ENCODE measurements at places on chromosomes 11 and 22. TPM values are rescaled to one million over a fixed set of nuclear protein-coding genes. Genes with fewer than 3 reads are reported as not detected.
A peak's percentile ranks its signal among the peaks of the same experiment; 100 is the strongest.

Gene OR51B2
- total RNA-seq = not detected

DNA sequence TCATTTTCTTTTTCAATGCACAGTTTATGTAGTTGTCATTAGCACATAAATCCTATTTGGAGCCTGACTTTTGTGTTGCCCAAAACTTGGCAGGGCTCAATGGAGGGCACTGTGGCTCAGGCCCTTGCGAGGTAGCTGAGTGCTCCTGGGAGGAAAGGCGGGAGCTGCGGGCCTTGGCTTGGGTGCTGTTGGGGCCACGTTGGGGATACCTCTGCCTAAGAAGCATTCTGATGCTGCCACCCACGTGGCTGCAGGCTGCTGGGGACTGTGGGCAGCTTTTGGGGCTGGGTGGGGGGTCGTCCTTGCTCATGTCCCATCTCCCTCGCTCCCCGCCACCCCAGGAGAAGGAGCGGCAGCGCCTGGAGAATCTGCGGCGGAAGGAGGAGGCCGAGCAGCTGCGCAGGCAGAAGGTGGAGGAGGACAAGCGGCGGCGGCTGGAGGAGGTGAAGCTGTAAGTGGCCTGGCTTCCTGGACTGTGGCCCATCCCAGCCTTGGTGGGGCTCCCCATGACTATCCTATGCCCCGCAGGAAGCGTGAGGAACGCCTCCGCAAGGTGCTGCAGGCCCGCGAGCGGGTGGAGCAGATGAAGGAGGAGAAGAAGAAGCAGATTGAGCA lies 20.9 kb downstream of the INCENP start:
- H3K4me1 ChIP-seq = no peaks in the 10 kb centered on the region
- H3K27me3 ChIP-seq = no peaks in the 10 kb centered on the region
- H3K36me3 ChIP-seq = peaks cover 23% of the 10 kb centered on the region
- no peak for DNase-seq

Gene SMTNL1
- total RNA-seq = not detected

Gene COMT
- 116 TPM for total RNA-seq

Gene OPCML
- total RNA-seq = 7.9 TPM

Gene MPPED1
- total RNA-seq = not detected

GRCh38 chr22:38259370-38259769 lies 13.4 kb downstream of the TMEM184B start:
- peak overlapping the region; percentile 24 for H3K27ac ChIP-seq
- no peaks in the 10 kb centered on the region for H3K27me3 ChIP-seq
- no peak overlapping the region for H3K4me3 ChIP-seq
- H3K4me1 ChIP-seq = peaks cover 33% of the 10 kb centered on the region
- no peak for DNase-seq

DNA sequence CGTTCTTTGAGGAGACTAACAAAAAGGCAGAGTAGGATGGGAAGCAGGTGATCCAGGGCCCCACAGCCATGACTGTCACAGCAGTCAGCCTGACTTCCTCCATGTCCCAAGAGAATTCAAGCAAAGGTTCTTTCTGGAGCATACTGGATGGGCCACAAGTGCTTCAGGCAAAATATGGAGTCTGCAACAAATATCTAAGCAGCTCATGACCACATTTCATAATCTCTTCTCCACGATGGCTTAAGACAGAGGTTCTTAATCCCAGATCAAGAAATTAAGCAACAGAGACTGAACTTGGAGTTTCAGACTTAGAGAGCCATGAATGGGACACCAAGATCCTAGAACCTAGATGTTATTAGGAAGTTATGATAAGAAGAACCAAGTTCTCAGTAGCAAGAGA lies 31.6 kb downstream of the GUCY1A2 start:
- H3K36me3 ChIP-seq = no peaks in the 10 kb centered on the region
- H3K27ac ChIP-seq = no peak overlapping the region
- DNase-seq = no peak
- no peaks in the 10 kb centered on the region for H3K27me3 ChIP-seq
- H3K4me1 ChIP-seq = peaks cover 15% of the 10 kb centered on the region
- H3K4me3 ChIP-seq = no peak overlapping the region

Gene GGTLC2
- total RNA-seq = not detected

DNA sequence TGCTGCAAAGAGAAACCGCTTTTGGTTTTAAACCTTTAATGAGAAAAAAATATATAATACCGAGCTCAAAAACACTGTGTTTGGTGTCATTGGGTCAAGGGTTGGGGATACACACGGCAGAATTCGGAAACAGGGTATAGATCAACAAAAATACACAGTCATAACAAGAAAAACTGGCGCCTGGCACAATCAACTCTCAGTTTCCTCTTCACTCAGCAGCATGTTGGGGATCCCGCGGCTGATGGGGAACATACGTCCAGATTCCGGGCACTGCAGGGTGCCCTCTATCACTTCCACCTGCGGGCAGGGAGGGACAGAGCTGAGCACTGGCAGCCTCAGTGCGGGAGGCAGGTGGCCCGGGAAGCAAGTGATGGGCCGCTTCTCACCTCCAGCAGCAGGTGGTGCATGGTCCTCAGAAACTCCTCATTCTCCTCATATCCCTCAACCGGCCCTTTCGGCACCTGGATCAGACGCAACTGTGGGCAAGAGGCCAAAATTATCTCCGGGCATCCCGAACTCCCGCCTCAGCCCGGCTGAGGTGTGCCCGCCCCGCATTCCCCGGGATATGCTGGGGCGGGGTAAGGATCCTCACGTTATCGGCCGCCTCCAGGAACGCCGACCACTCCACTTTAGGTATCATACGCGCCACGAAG lies 561 bp downstream of the TRMT112 start:
- peaks cover 3% of the 10 kb centered on the region for H3K36me3 ChIP-seq
- H3K27ac ChIP-seq = peak overlapping the region; percentile 94
- no peaks in the 10 kb centered on the region for H3K27me3 ChIP-seq
- H3K4me3 ChIP-seq = peak overlapping the region; percentile 84

- DNase-seq = no peak
- H3K27ac ChIP-seq = no peak overlapping the region
- H3K4me3 ChIP-seq = no peak overlapping the region
Observed at GRCh38 chr11:33772300-33772699, 2.0 kb downstream of the FBXO3 start.

- peaks cover 47% of the 10 kb centered on the region for H3K4me1 ChIP-seq
- DNase-seq = no peak
- no peaks in the 10 kb centered on the region for H3K36me3 ChIP-seq
- H3K27ac ChIP-seq = peak overlapping the region; percentile 74
- H3K4me3 ChIP-seq = peak overlapping the region; percentile 88
- peaks cover 4% of the 10 kb centered on the region for H3K27me3 ChIP-seq
Observed at GRCh38 chr11:10302744-10303557, 1.9 kb upstream of the ADM start.

DNA sequence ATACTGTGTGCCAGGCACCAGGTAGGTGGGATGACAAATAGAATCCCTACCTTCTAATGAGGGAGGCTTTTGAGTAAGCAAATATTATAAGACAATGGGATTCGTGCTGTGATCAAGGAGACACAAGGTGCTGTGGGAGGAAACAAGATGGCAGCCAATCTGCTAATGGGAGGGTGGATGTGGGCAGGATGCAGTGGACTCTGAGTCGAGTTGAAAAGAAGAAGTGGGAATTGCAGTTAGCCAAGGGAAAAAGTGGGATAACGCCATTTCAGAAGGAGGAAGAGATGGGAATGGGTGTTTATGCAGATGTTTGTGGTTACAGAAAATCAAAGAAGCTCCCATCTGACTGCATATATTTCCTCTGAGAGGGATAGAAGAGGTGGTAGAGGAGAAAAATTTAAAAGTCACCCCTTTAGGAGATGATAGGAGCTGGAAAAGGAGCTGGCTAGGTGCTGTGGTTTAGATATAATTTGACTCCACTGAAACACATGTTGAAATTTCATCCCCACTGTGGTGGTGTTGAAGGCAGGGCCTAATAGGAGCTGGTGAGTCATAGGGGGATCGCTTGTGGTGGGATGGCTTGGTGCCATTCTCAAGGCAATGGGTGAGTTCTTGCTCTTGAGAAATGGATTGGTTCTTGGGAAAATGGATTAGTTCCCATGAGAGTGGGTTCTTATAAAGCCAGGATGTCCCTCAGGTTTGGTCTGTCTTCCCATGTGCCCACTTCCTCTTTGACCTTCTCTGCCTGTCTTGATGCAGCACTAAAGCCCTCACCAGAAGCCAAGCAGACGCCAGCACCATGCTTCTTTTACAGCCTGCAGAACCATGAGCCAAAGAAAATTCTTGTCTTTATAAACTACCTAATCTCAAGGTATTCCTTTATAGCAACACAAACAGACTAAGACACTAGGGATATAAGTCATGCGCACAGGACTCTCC lies 30.0 kb upstream of the POU2AF1 start:
- H3K4me1 ChIP-seq = no peaks in the 10 kb centered on the region
- H3K27me3 ChIP-seq = no peaks in the 10 kb centered on the region
- peak; percentile 72 for DNase-seq
- no peaks in the 10 kb centered on the region for H3K36me3 ChIP-seq

Gene TMPRSS13
- total RNA-seq = 0.66 TPM

GRCh38 chr11:61963016-61963281 lies 4.5 kb downstream of the FTH1 start:
- peaks cover 10% of the 10 kb centered on the region for H3K4me1 ChIP-seq
- H3K27me3 ChIP-seq = no peaks in the 10 kb centered on the region
- DNase-seq = no peak
- H3K27ac ChIP-seq = no peak overlapping the region
- H3K36me3 ChIP-seq = peaks cover 22% of the 10 kb centered on the region
- no peak overlapping the region for H3K4me3 ChIP-seq

- no peaks in the 10 kb centered on the region for H3K27me3 ChIP-seq
- DNase-seq = peak; percentile 52
- peaks cover 19% of the 10 kb centered on the region for H3K36me3 ChIP-seq
- H3K4me1 ChIP-seq = peaks cover 10% of the 10 kb centered on the region
Observed at GRCh38 chr11:47616726-47617416, 22.7 kb upstream of the C1QTNF4 start.

DNA sequence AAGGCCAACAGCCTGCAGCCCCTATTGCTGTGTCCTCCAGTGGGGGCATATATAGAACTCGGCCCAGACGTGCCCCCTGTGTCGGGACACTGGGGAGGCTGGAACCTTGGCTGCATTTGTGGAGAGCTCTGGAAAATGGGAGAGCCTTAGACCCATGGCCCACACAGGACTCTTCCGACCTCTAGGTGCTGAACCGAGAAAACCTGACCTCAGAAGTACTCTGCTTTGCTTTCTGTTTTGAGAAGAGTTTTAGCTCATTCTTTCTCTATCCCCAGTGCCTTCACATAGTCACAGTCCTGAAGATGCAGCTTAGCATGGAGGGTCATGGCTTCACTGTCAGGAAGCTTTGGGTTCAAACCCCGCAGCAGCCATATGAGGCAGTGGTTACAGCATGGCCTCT lies 271.8 kb upstream of the B3GAT1 start:
- no peak overlapping the region for H3K27ac ChIP-seq
- no peaks in the 10 kb centered on the region for H3K36me3 ChIP-seq
- no peaks in the 10 kb centered on the region for H3K27me3 ChIP-seq
- H3K4me1 ChIP-seq = no peaks in the 10 kb centered on the region

- DNase-seq = no peak
- no peak overlapping the region for H3K4me3 ChIP-seq
- no peak overlapping the region for H3K27ac ChIP-seq
- H3K36me3 ChIP-seq = no peaks in the 10 kb centered on the region
- H3K4me1 ChIP-seq = peaks cover 20% of the 10 kb centered on the region
Observed at GRCh38 chr11:65468874-65469333, 29.9 kb upstream of the MALAT1 start.

Gene KCNE3
- total RNA-seq = 0.31 TPM

Gene UPK2
- not detected for total RNA-seq

DNA sequence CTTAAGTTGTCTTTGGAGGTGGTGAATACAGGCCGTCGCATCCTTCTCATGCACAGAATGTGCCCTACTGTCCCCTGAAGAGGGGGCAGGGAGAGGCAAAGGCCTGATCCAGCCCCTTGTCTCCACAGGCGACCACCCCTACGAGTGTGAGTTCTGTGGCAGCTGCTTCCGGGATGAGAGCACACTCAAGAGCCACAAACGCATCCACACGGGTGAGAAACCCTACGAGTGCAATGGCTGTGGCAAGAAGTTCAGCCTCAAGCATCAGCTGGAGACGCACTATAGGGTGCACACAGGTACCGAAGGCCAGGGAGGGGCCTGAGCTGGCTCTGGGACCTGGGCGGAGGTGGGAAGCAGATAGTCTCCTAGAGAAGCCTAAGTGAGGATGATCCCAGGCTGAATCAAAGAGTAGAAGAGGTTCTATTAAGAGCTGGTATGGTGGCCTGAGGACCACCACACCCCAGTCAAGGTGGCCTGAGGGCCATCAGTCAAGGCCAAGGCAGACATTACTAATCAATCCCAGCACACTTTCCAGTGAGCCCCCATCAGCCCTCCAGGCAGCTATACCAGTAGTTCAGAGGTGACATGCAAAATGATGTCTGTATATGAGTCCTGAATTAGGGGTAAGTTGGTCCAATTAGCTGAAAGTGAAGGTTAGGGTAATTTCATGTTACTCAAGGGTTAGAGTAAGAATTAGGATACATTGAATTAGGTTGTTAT lies 49.0 kb upstream of the NNMT start:
- no peaks in the 10 kb centered on the region for H3K36me3 ChIP-seq
- H3K27ac ChIP-seq = no peak overlapping the region
- no peaks in the 10 kb centered on the region for H3K4me1 ChIP-seq
- no peak overlapping the region for H3K4me3 ChIP-seq

DNA sequence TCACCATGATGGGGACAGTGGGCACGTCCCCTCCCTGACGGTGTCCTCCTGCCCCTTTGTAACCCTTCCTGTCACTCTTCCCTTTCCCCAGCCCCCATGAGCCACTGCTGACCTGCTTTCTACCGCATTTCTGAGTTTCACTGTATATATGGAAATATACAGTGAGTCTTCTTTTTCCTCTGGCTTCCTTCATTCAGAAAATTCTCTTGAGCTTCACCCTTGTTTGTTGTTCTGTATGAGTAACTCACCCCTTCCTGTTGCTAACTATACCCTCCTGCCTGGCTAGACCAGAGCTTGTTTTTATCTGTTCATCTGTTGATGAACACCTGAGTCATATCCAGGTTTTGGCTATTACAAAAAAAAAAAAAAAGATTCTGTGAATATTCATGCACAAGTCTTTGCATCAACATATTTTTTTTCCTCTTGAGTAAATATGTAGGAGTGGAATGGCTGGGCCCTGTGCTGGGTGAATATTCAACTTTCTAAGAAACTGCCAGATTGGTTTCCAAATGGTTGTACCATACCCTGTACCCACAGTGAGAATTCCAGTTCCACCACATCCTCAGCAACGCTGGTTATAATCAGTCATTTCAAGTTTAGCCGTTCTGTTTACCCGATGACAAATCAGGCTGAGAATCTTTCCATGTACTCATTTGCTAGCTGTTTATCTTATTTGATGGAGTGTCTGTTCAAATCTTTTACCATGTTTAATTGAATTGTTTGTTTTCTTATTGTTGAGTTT lies 62.0 kb downstream of the IGF2 start:
- H3K27ac ChIP-seq = peak overlapping the region; percentile 52
- no peaks in the 10 kb centered on the region for H3K36me3 ChIP-seq
- peaks cover 15% of the 10 kb centered on the region for H3K4me1 ChIP-seq
- no peaks in the 10 kb centered on the region for H3K27me3 ChIP-seq
- no peak overlapping the region for H3K4me3 ChIP-seq

DNA sequence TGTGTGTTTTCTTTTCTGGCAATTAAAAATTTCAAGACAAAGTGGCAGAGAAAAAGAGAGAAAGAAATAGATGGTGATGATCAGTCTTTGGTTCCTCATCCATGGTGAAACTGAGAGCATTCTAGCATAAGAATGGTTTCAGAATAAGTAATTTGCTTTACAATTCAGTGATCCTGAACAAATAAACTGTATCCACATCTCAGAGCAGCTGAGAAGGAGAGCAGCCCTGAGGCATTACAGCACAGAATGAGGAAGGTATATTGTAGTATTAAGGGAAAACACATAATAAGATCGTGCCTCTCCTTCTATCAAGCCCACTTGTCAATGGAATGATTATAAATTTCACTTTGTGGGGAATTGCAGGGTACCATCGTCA lies 17.4 kb downstream of the LUZP2 start:
- no peak for DNase-seq
- no peaks in the 10 kb centered on the region for H3K4me1 ChIP-seq
- no peaks in the 10 kb centered on the region for H3K36me3 ChIP-seq
- no peaks in the 10 kb centered on the region for H3K27me3 ChIP-seq
- no peak overlapping the region for H3K4me3 ChIP-seq

Gene RGL4
- not detected for total RNA-seq
